ENCODE measurements at places on chromosomes 6 and 20.

DNA sequence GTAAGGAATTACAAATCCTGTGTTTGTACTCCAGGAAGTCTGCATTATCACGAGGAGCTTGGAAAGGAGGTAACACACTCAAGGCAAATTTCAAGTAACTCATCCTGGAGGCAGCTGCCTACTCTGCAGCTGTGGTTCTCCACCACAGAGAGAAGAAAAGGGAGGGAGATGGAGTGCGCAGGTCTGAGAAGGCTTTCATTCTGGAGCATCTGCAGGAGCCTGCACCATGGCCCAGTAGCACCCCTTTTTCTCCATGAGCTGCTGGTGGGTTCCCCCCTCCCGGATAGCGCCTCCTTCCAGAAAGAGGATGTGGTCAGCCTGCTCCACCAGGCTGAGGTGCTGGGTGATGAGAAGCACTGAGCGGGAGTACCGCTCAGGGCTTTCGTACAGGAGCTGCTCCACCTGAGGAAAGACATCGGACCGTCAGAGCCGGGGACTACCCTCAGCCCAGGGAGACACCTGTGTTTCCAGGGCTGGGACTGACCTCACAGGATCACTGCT lies 1.6 kb upstream of the PSMB8 start:
- DNase-seq = no peak

DNA sequence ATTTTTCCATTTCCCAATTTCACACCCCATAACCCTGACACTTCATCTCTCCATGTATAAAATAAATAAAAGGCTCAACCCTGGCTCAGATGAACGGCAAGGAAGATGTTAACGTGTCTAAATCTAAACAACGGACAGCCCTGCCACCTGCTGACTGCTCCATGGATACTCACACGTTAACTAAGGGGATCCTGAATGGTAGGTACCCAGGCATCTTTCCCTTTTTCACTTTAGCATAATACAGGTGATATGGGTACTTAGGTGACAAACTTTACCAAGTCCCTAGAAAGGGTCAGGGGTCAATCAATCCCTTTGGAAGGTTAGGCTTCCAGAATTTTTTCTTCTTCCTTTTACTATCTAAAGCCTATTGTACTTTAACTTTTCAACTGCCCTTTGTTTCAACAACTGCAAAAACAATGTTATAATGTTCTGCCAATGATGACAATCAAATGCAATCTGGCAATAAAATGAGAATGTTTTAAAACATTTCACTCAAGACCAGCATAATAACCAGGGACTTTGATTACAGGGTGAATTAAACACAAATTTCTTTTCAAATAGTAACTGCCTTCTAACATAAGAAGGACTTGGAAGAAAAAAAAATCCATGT lies 52.4 kb upstream of the IPCEF1 start:
- no peak for DNase-seq

DNA sequence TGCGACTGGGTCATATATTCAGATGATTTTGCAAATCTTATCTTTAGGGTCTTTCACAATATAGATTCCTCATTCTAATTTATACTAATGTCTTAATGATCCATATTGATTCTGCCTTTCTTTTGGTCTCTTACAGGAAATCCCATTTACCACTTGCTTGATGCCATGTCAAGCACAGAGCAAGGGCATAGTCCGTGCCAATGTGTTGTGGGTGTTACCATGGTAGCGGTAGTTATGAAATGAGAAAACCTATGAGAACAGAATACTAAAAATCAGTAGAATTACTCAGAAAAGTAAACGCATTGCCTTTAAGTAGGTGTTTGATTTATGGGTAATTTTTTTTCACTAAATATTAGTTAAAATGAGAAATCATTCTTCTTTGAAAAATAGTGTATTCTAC lies 153.9 kb upstream of the RAB32 start:
- no peak for DNase-seq

DNA sequence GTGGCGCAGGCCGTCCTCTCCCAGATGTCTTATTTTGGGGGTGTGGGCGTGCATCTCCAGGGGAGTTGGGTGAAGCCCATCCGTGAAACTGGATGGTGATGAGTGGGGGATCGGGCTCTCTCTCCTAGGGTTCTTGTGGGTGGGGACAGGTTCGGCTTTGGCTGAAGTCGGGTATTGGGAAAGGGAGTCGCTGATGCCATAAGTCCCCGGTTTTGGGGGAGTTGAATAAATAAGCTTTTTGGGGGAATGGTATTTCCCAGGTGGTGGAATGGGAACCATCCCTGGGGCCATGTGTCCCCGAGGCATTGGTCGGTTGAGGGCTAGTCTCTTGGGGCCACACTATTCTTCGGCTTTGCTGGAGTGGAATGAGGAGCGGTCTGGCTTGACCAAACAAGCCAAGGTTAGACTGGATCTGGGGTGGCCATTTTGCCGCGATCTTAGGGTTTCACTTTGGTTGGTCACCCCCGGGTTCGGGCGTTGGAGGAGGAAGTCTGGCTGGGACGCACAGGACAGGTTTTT lies 481 bp downstream of the ZNF133 start:
- no peak for DNase-seq

- no peak for DNase-seq
Observed at GRCh38 chr6:1574083-1574761, 35.5 kb upstream of the FOXC1 start.

DNA sequence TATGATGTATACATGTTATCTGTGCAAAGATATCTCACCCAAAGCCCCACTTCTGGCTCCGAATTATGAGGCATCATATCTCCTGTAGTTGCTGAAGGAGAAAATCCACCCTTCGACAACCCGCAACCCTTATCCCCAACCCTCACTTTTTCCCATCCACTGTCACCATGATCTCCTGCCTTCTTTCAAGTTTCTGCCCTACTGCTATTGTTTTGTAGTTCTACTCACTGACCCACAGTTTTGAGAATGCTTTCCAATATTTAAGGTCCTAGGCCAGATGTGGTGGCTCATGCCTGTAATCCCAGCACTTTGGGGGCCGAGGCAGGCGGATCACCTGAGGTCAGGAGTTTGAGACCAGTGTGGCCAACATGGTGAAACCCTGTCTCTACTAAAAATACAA lies 22.2 kb downstream of the ADGRF1 start:
- DNase-seq = no peak

DNA sequence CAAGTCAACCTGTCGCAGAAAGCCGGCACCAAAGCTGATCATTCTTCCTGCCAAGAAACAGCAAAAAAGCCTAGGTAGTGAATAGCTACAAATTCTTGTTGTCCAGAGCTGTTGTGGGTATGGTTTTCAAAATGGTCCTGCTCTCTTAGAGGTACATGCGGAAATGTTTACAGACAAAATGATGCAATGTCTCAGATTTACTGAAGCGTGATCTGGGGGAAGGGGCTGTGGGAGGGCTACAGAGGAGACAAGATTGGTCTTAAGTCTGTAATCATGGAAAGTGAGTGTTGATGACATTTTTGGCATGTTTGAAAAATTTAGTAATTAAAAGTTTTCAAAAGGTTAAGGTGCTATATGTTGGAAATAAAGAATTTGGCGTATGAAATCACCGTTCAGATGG lies 6.2 kb downstream of the NTSR1 start:
- DNase-seq = no peak

- no peak for DNase-seq
Observed at GRCh38 chr6:167565884-167566599, 241.2 kb downstream of the TTLL2 start.

GRCh38 chr6:53598265-53598907 lies 53.5 kb upstream of the GCLC start:
- no peak for DNase-seq

- DNase-seq = no peak
Observed at GRCh38 chr20:460180-460579, 2.2 kb downstream of the TBC1D20 start.

GRCh38 chr20:50146732-50147662 lies 6.5 kb downstream of the PEDS1 start:
- peak; percentile 64 for DNase-seq
